KBM-7 (cell line): ENCODE measurements at places on chromosomes 13 and 19.

- peak; percentile 64 for DNase-seq
These were observed 31.0 kb downstream of the TDRD12 start for GRCh38 chr19:32750441-32751055.

DNA sequence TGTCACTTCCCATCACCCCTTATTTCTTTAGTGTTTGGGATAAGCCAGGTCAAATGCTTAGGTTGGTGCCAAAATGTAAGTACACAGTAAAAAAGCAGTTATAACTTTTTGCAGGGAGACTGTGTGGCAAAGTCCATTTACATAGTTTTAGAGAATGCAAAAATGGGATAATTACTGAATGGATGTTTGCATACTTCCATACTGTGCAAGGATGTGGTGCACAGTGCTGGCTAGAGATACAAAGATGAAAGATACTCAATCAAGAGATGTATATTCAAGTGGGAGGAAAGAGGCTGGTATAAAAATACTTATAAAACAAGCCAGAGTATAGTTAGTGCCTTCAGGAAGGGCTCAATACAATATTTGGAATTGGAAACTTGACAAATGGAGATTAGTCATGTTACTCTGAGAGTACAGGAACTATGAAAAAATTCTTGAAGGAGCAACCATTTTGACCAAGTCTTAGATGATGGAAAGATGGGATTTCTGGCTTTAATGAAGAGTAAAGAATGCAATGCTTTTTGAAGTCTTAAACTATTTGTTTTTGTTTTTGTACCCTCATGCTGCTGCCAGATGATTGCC is 8.0 kb downstream of the PDS5B start:
- DNase-seq: no peak

- DNase-seq: no peak
These were observed 23.7 kb upstream of the MAB21L1 start for GRCh38 chr13:35500144-35500543.

DNA sequence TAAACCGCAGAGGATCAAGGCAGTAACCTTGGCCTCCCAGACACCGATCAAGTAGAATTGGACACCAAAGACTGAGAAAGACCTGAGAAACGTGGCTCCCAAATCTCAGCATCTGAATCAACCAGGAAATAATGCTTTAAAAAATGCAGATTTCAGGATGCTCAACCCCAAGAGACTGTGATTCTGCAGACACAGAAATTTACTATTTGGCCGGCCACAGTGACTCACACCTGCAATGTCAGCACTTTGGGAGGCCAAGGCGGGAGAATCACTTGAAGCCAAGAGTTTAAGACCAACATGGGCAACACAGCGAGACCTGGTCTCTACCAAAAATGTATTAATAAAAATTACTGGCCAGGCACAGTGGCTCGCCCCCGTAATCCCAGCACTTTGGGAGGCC is 6.2 kb downstream of the ABCC4 start:
- DNase-seq: no peak

DNA sequence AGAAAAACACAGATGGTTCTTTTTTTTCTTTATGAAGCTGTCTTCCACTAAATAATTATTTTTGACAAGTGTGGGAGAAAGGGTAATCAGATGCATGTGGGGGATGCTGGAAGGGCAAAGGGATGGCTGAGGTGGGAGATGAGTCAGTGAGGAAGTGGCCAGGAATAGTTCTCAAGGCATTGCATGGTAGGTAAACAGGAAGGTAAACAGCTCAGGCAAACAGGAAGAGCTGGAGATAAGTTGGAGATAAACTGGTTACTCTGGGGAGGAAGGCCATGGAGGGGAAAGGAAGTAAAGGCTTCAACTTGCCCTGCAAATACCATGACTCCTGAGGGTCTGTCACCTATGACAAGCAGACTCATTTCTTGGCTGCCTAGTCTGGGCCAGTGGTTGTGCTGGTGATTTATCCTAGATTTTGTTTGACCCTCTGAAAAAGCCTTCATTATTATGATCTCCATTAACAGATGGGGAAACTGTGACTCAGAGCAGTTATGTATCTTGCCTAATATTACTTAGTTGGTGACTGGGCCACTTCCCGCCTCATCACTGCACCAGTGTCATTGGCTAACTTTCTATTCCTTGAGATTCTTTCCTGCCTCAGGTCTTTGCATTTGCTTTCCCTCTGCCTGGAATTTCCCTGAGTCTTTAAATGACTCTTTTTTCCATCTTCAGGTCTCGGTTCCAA is 17.1 kb downstream of the ACTL9 start:
- DNase-seq: peak; percentile 25

DNA sequence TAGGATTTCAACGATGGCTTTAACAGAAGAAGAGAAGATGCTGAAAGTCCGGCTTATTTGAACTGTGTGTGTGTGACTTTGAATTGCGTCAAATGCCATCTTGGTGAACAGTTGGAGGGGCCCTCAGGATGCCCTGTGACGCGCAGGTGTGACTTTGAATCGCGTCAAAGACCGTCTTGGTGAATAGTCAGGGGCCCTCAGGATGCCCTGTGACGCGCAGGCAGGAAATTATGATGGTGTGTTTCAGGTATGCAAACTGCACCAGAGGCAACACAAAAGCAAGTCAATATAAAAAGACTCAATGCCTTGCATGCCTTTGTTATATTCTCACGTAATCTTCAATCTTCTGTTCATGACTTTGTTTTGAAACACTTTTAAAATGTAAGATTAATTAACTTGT is 29.2 kb downstream of the ATP11A start:
- no peak for DNase-seq

GRCh38 chr19:6710273-6711077 is 10.0 kb downstream of the C3 start:
- no peak for DNase-seq

DNA sequence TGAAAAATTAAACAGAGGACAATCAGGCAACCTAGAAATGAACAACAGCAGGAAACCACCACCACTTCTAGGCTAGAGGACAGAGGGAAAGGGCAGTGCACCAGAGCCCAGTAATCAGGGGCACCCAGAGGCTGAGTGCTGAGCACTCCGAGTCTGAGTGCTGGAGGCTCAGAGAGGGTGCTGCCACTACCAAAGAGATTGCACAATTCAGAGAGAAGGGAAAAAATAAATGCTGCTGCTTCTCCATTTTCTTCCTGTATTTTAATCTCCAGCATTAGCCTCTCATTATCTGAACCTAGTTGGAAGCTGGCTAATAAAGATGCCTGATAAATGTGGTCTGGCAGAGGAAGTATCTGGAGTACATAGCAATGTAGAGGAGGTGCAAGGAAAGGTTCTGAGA is 11.8 kb upstream of the ZNF175 start:
- DNase-seq: no peak

DNA sequence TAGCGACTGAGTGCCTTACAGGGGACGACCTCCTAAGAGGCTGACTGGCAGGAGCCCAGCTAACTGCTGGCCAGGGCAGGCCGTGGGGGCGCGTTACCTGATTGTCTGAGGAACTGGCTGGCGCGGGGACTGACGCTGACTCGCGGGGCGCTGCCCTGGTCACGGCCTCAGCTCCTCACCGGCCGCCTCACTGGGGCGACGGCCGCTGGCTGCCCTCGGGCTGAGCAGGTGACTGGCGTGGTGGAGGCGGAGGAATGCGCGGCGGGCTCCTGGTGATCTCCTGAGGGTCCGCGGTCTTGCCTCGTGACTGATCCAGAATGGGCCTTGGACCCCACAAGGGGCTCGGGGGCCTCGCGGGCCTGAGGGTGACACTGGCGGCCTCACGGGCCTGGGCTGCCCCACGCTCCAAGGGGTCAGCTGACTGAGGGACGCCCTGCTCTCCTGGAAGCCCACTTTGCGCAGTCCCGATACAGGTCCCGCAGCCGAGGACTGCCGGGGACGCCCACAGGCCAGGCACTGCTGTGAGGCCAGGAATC is 39.3 kb downstream of the SIGLEC7 start:
- no peak for DNase-seq

DNA sequence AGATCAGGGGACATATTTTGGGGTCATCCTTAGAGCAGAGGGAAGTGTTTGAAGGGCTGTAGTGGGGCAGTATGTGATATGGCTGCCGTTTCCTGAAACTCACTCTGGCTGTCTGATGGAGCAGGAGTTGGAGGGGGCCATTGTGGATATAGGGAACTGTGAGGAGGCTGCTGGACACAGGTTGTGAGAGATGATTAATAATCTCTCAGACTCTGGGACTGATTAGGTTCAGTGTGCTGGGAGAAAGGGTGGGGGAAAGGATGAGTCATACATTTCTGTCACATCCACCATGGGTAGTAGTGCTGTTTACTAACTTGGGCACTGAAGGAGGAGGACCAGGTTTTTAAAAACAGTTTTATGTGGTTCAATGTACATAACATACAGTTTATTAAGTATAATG is 4.8 kb downstream of the B3GLCT start:
- no peak for DNase-seq

GRCh38 chr13:50286324-50286723 is 271.1 kb downstream of the KCNRG start:
- no peak for DNase-seq

GRCh38 chr13:93220073-93220472 is 6.5 kb upstream of the GPC6 start:
- DNase-seq: no peak

- no peak for DNase-seq
These were observed 238.9 kb downstream of the ITGBL1 start for GRCh38 chr13:101691341-101691860.

- DNase-seq: no peak
These were observed 32.6 kb downstream of the SHISA2 start for GRCh38 chr13:26019251-26019650.

GRCh38 chr13:109733550-109733949 is 52.8 kb downstream of the IRS2 start:
- DNase-seq: no peak

GRCh38 chr13:50616101-50616500 is 227.4 kb downstream of the DLEU7 start:
- DNase-seq: no peak

DNA sequence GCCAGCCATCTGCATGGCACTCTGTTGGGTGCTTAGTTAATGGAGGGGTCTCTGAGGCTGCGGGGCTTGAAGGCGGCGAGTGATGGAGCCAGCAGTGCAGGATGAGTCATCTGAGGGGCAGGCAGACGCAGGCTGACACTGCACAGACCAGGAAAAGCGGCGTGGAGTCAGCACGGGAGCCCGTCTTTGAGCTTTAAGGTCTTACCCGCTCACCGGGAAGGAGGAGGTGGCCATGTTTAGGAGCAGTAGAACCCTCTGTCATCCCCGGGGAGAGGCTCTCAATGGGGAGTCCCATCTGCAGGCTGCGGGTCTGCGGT is 13.1 kb downstream of the NAXD start:
- DNase-seq: no peak

DNA sequence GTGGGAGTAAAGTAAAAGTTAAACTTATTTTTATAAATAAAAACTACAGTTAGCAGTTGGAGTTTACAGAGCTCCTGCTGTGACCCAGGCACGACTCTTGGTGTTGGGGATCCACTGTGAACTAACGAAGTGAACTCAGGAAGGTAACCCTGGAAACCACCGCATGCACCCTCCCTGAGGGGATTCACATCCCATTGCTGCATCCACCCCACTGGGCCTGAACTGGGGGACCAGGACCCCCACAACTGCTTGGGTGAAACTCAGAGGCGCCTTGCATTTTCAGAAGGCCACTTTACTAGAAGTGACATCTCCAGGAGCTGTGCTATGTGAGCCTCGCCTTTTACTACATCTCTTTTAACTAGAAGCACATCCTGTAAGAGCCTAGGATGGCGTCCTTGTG is 166.4 kb downstream of the TEX29 start:
- no peak for DNase-seq

DNA sequence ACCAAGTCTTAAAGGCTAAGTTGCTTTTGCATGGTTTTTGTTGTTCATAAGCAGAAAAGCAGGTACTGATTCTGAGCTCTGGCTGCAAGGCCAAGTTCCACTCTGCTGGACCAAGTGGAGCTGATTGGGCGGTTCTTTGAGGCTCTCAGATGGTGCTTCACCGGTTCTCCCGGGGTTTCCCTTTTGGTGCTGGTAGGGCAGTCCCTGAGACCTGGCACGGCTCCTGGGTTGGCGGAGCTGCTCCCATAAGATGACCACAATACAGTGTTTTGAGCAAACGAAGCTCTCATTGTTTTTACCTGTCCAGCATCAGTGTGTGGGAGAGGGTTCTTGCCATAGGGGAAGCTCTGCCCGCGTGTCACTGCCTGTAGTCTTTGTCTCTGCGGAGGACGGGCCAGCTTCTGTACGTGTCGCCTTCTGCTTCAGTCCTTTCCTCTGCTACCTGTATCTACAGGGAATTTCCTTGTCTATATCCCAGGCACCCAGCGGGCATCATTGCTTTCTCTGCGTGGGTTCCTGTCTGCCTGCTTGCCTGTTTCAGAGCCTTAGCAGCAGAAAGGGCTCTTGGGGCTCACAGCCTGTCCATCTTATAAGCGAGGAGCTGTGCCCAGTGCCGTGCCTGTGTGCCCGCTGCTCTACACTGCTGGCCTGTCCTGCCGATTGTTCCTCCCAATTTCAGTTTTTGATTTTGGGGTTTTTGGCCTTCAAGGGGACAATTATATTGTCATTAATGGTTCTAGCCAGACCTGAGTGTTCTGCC is 2.3 kb downstream of the U2AF2 start:
- no peak for DNase-seq

- DNase-seq: no peak
These were observed 1136.3 kb downstream of the UQCRFS1 start for GRCh38 chr19:28076628-28077027.

GRCh38 chr13:84315527-84315926 is 433.3 kb upstream of the SLITRK1 start:
- DNase-seq: no peak

DNA sequence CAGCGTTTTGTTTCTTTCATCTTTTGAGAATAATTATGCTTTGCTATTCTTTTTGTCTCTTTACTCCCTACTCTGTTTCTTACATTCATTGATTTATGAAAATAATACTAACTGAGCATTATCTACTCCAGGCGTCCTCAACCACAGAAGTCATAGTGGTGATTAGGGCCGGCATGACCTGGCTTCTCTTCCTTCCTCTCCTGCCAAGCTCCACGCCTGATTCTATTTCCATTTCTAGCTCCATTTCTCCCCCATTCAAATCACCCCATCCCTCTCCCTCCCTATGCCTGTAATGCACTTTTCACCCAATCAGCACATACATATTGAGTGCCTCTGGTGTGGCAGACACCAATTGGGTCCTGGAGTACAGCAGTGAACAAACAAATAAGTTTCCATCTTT is 183.2 kb upstream of the GPR12 start:
- DNase-seq: no peak

- DNase-seq: peak; percentile 79
These were observed 2.9 kb upstream of the FTL start for GRCh38 chr19:48962029-48962848.

GRCh38 chr13:81051873-81052272 is 710.9 kb upstream of the SPRY2 start:
- no peak for DNase-seq

GRCh38 chr19:40948580-40949299 is 42.3 kb upstream of the CYP2B6 start:
- no peak for DNase-seq

DNA sequence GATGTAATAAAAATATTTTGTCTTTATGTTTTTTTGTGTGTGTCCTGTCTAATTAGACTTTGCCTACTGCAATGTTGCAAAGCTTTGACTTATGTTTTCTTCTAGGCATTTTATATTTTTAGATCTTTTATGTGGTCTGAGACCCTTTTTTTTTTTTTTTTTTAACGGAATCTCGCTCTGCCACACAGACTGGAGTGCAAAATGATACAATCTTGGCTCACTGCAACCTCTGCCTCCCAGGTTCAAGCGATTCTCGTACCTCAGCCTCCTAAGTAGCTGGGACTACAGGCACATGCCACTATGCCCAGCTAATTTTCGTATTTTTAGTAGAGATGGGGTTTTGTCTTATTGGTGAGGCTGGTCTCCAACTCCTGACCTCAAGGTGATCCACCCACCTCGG is 8.5 kb upstream of the ZNF304 start:
- no peak for DNase-seq
